ENCODE measurements at places on chromosomes 1 and 21.

- no peak for DNase-seq
Measured at GRCh38 chr1:185096531-185096930, 51.2 kb downstream of the RNF2 start.

- no peak for DNase-seq
Measured at GRCh38 chr1:5623399-5623798, 368.8 kb downstream of the NPHP4 start.

DNA sequence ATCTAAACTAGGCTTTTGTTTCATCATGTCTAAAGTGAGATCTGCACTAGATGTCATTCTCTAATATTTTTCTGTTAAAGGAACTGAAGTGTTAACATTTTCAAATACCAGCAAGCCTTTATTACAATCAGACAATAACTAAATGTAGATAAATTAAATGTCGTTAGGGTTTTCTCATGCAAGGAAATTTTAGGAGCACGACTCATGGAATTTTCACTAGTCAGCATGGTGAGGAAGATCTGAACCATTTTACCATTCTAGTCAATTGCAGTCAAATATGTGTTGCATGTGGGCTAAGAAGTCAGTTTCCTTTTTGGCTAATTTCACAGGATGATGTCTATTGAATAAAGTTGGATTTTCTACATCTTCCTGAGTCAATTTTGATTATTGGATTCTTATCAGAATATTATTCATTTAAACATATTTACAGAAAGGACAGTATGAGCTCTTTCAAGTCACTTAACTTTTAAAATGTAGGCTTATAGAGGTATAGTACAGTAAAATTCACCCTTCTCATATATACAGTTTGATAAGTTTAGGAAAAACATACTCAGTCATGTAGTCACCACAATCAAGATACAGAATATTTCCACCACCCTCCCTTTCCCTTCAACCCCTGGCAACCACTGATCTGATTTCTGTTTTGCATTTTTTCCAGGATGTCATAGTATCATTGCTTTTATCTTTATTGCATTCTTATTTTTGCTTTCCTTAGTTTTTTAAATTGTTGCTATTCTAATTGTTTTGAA, 9.2 kb downstream of the GCSAML start:
- DNase-seq: no peak

GRCh38 chr1:63101336-63101735, 221.0 kb upstream of the FOXD3 start:
- no peak for DNase-seq

- DNase-seq: no peak
Measured at GRCh38 chr1:85328713-85329397, 52.4 kb upstream of the BCL10 start.

GRCh38 chr1:10515301-10515975, 40.7 kb downstream of the PEX14 start:
- no peak for DNase-seq

DNA sequence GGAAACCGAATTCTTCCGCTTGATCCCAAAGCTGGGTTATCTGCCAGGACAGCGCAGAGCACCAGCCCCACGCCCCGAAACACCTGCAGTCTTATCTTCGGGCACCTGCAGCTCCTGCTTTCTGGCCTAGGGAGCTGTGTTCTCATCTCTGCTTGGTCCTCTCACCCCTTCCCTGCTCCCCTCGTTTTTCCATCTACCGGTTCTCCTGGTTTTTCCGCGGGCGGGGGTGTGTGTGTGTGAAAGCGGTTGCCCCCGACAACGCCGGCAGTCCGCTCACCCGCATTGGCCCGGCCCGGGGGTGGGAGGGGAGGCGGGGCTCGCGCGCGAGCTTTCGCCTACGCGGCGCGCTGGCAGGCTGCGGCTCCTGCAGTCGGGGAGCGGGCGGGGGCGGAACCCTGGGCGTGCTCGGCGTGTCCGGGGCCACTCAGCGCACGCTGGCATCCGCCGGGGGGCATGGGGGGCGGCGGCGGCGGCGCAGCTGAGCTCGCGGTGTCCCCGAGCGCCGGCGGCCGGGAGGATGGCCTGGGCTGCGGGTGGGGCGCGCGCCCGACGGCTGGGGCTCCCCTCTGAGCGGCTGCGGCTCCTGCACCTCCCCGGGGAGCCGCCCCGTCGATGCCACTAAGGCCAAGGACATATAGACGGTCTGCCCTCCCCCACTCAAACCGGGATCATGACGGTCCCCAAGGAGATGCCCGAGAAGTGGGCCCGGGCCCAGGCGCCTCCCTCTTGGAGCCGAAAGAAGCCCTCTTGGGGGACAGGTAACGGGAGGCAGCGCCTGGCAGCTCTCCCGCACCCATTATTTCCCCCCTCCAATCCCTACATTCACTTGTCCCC, 3.2 kb downstream of the ATP8B2 start:
- no peak for DNase-seq

DNA sequence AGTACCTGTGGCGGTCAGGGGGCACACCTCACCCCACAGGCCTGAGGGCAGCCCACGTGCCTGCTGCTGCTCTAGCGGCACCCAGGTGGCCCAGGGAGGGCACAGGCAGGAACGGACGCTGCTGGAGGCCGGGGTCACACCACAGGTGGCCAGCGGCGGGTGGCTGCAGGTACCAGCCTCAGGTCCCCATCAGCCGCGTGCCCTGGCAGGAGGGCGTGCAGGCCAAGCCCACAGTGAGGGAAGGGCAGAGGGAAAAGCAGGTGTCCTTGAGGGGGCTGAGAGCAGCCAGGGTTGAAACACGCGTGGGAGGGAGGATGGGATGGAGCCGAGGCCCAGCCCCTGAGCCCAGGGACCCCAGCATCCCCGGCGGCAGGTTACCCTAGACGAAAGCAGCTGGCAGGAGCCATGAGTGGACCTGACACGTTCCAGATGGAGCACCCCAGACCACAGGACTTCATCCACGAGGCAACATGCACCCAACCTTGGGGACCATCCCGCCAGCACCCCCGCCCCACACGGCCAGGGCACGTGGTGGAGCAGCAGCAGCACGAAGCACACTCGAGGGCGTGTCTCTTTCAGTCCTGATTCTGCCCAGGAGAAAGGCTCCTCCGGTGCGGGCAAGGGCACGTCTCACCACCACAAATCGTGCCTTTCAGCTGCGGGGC, 3.7 kb downstream of the SLC19A1 start:
- DNase-seq: no peak

GRCh38 chr1:98331243-98331642, 330.3 kb upstream of the SNX7 start:
- DNase-seq: no peak

DNA sequence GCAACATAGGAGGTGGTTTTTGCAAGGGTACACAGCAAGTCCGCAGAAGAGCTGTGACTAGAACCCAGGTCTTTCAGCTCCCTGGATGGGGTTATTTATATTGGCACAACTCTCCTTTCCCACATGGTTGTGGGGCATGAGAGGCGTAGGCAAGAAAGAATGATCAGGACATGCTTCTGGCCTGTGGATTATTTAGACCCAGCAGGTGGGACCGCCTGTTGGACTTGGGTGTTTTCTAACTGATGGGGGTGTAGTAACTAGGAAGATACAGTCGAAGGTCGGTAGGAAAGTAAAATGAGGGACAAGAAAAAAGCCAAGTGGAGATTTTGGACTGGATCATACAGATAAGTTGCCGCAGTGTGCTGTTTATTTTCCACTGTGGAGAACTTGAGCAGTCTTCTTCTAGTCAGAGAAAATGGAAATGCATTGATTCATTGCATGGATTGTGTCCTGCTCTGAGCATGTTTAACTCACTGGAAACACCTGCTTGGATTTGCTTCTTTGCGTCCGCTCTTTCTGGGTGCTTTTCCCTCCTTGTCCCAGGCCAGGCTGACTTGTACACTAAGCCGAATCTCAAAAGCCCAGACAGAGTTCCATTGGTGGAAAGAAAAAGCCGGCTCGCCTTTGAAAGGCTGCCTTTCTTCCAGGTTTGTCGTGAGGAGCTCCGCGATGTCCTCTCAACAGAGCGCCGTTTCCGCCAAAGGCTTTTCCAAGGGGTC, 592 bp downstream of the CRCT1 start:
- no peak for DNase-seq

DNA sequence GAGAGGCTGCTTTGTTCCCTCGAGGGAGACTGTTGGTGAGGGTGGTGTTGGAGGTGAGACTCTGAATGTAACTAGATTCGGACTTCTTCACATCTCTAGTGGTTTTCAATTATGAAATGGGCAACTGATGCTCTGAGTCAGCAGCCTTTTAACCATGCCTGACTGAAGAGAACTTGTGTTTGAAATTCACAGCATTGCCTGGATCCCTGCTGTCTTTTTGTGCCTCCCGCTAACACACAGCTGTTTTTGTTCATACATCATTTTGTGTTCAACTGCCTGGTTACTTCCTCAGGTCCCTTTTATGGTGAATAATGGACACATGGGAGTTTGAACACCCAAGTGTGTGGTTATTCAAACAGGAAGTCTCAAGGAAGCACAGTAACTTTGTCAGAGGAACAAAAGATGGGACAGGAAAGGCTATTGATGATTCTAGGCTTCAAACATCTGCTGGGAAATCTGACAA, 16.8 kb downstream of the LAMC1 start:
- DNase-seq: no peak

All from esophagus squamous epithelium (tissue), 5 donors.